ENCODE measurements at places on chromosomes 7 and 10. TPM values are rescaled to one million over a fixed set of nuclear protein-coding genes. Genes with fewer than 3 reads are reported as not detected.
A peak's percentile ranks its signal among the peaks of the same experiment; 100 is the strongest.

GRCh38 chr7:92681633-92682032 lies 91.4 kb upstream of the FAM133B start:
- no peak for DNase-seq

ZNF485 gene
- 4.0 TPM for polyA plus RNA-seq

AKR1B1 gene
- 143 TPM for polyA plus RNA-seq

GRCh38 chr7:155752756-155753445 lies 59.4 kb downstream of the SHH start:
- DNase-seq = no peak

- DNase-seq = no peak
Observed at GRCh38 chr10:115278294-115278693, 185.1 kb downstream of the ATRNL1 start.

TMEM236 gene
- 0.27 TPM for polyA plus RNA-seq

CFAP46 gene
- polyA plus RNA-seq = 12.2 TPM

DNA sequence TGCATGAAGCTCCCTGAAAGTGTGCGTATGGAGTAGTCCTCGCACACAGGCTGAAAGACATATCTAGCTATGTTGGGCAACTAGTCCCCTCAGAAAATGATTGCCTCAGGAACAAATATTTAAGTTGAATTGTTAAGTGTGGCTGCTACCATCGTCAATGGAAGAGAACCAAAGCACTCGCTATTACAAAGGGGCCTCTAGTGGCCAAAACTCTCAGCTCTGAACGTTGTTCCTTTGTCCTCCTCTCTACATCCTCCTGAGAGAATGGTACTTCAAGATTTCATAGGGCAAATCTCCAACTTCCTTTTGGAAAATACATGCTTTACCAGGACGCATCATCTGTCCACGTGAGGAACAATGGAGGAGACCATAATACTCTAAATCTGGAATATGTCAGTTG lies 209.9 kb downstream of the NRG3 start:
- no peak for DNase-seq

DNA sequence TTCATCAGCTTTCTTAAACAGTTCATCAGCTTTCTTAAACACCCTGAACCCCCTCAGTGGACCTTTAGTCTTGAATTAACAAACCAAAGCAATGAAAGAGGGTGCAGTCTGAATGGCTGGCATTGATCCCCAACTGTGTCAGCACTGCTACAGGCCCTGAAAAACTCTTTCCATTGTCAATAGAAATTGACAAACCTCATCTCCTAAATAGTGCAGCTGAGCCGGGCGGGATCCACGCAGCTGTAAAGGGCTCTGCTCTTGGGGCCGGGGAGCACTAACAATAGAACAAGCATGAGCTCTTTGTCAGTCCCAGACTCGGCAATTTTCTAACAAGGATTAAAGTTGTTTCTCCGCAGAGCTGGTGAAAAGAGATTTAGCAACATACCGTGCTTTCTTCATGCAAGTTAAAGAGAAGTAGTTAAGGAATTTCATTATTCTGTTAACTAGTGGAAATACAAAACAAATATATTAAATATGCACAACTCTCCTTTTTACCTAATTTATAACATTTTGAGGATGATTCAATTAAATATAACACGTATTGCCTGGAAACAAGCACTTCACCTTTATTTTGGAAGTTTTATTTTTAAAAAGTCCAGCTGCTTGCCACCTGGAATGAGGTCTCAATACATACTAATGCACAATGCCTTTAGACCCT lies 24.7 kb upstream of the FEZF1 start:
- DNase-seq = no peak

DNA sequence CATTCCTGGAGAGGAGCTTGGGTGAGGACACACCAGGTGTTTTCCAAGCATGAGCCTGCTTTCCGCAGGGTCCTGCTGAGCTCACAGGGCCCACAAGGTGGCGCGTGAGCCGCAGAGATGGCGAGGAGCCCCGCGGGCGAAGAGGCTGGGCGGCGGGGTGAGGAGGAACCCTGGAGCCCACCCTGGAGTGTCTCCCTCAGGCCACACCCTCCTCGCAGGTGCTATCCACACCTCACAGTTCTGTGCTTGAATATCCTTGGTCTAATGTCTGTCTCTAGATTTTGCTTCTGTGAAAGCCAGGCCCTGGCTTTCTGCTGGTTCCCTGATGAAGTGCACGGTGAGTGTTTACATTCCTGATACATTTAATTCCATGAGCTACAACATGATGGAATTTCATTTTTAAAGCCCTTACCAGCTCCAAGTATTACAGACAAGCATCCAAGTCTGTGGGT lies 433.6 kb downstream of the ACTR3B start:
- peak; percentile 40 for DNase-seq
